NCI-H187 treated with DMSO at 0.1 percent for 48 hours (cell line): ENCODE measurements at places on chromosomes 12 and 14.

DNA sequence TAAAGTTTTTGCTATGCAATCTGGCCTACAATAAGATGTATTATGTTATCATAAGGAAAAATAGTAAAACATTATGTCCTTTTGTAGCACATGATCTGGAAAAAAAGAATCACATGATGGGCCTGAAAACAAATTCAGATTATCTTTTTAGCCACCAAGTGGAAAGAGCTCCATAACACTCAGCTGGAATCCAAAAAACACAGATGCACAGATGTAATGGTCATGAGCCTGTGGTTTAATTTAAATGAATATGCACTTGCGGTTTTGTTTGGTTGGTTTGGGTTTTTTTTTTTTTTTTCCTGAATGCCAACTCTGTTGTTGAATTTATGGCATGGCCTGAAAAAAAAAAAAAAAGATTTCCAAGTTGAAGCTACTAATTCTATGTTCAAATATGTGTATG lies 4.1 kb downstream of the KCNC2 start:
- DNase-seq: no peak

GRCh38 chr12:120529641-120530417 lies 871 bp upstream of the COQ5 start:
- peak; percentile 76 for DNase-seq

- no peak for DNase-seq
Measured at GRCh38 chr12:125487336-125487735, 422.1 kb downstream of the AACS start.

GRCh38 chr14:71541973-71542690 lies 390.1 kb upstream of the RGS6 start:
- DNase-seq: no peak

DNA sequence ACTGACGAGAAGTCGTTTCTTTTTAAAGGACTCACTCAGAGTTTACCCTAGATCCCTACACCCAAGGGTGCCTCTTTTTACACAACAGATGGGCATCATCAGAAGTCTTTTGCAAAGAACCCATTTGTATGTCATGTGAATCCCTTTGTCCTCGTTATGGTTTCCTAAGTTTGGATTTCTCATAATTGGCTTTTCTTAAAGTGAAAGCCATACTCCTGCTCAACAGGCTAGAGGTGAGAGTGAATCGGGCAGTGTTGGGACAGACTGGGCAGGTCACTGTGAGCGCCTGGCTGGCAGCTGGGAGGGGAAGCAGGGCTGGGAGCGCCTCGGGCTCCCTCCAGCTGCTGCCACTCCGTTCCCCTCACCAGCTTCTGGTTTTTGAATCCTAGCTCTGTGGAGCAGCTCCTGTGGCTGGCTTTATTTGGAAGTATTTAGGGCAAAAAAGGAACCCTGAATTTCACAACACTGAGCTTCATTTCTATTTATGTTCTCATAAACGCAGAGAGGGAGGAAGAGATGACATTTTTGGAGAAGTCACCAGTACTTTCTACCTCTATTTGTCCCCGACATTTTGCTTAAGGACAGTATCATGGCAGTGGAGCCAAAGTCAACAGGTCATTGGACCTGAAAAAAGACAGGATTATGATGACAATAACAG lies 63.8 kb upstream of the ACTN1 start:
- DNase-seq: no peak
